ENCODE measurements at places on chromosomes 4 and X.

GRCh38 chr4:85783483-85783882 is 308.5 kb downstream of the ARHGAP24 start:
- no peak overlapping the region for H3K27ac ChIP-seq
- H3K27me3 ChIP-seq = peaks cover 3% of the 10 kb centered on the region
- no peak for DNase-seq
- no peaks in the 10 kb centered on the region for H3K36me3 ChIP-seq
- no peak overlapping the region for H3K4me3 ChIP-seq

DNA sequence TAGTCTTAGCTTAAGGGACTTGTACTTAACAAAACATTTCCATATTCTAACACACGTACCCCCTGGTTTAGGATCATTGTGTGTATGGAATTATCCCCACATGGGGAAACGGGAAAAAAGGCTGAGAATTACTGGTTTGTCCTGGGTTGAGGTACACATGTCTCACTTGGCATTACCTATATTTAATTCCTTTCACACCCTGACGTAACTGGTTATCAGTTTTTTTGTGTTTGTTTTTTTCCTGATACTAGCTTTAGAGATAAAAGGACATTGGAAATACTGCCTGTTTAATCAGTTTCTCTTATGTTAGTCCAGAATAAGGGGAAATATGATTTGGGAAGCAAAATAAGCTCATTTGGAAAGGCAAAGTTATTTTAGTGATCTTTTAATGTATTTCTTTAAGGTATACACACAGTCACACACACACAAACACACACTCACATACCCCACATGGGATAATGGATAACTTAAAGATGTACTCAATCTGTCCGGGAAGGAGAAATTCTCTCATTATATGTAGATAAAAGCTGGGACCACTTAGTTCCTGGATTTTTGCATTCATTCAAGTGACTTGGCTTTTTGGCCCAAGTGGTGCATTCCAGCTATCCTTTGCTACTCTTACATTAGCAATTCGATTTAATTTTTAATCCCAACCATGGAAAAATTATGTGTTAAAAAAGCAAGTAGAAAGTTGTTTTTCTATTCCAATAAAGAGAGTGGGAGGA is 13.0 kb downstream of the SEPTIN11 start:
- peaks cover 8% of the 10 kb centered on the region for H3K36me3 ChIP-seq
- H3K27me3 ChIP-seq = peaks cover 5% of the 10 kb centered on the region
- H3K4me1 ChIP-seq = peaks cover 21% of the 10 kb centered on the region
- H3K4me3 ChIP-seq = no peak overlapping the region

DNA sequence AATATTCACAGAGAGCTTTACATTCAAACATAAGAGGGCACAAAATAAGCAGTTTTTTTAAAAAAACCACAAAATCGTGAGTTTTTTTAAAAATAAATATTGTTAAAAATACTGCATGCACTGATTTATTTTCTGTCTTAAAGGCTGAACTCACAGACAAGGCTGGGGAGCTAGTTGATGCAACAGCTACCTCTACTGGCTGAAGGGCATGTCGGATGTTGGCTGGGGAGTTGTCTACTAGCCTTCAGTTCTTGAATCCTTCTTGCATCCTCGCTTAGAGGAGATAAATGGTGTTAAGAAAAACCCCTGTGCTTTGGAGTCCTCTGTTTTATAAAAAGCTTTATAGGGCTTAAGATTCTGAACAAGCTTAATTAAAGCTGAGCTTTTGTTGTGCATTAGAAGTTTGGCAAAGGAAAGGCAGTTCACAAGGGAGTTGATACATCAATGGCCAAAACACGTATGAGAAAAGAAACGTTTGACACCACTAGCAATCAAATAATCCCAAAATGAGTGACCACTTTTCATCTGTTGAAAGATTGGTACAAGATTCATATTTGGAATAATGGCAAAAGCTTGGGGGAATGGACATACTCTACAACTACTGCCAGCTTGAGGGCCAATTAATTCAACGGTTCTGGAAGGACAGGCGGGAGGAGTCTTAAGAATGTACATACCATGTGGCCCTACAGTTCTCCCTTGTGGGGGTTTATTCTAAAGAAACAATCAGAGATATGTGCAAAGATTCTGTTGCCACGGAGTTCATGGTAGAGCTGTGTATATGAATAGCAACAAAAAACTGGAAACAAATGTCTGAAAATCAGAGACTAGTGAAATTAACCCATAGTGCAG is 94.7 kb downstream of the SEL1L3 start:
- H3K27ac ChIP-seq = no peak overlapping the region
- H3K4me3 ChIP-seq = no peak overlapping the region
- peaks cover 6% of the 10 kb centered on the region for H3K27me3 ChIP-seq
- H3K36me3 ChIP-seq = peaks cover 40% of the 10 kb centered on the region
- no peaks in the 10 kb centered on the region for H3K4me1 ChIP-seq
- DNase-seq = peak; percentile 58

- H3K36me3 ChIP-seq = no peaks in the 10 kb centered on the region
- no peaks in the 10 kb centered on the region for H3K27me3 ChIP-seq
- H3K27ac ChIP-seq = no peak overlapping the region
- H3K4me3 ChIP-seq = no peak overlapping the region
Observed at GRCh38 chr4:85399270-85399669, 75.7 kb upstream of the ARHGAP24 start.

- no peak overlapping the region for H3K4me3 ChIP-seq
- H3K27ac ChIP-seq = peak overlapping the region; percentile 75
- peaks cover 3% of the 10 kb centered on the region for H3K27me3 ChIP-seq
- no peaks in the 10 kb centered on the region for H3K4me1 ChIP-seq
- no peak for DNase-seq
Observed at GRCh38 chr4:1233641-1234308, 15.2 kb downstream of the CTBP1 start.

- no peak for DNase-seq
- peaks cover 13% of the 10 kb centered on the region for H3K4me1 ChIP-seq
- H3K27me3 ChIP-seq = no peaks in the 10 kb centered on the region
- H3K27ac ChIP-seq = no peak overlapping the region
- no peak overlapping the region for H3K4me3 ChIP-seq
Observed at GRCh38 chr4:40940317-40940741, 190.6 kb downstream of the NSUN7 start.

DNA sequence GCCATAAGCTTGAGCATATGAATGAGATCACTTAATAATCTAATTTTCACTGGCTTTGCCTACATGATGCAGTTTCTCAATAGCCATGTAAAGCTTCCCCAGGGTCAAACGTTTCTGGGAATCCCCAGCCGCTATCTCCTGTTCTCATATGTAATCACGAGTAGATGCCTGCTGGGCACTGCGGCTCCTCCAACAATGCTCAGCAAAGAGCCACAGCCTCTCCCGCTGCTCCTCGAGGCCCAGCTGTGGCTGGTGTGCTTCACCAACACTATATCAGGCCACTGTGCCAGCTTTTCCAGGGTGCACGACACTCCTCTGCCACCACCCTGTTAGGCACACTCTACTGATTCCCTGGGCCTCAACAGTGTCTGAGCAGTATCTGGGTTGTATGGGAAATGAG is 78.3 kb upstream of the RASGEF1B start:
- DNase-seq = no peak
- peaks cover 7% of the 10 kb centered on the region for H3K4me1 ChIP-seq
- H3K4me3 ChIP-seq = no peak overlapping the region

- DNase-seq = no peak
- H3K36me3 ChIP-seq = no peaks in the 10 kb centered on the region
- H3K4me1 ChIP-seq = peaks cover 3% of the 10 kb centered on the region
- no peaks in the 10 kb centered on the region for H3K27me3 ChIP-seq
- no peak overlapping the region for H3K4me3 ChIP-seq
Observed at GRCh38 chr4:67052814-67053675, 492.3 kb downstream of the CENPC start.

GRCh38 chr4:123443401-123444289 is 47.0 kb downstream of the SPRY1 start:
- peaks cover 22% of the 10 kb centered on the region for H3K4me1 ChIP-seq
- peaks cover 2% of the 10 kb centered on the region for H3K27me3 ChIP-seq
- no peaks in the 10 kb centered on the region for H3K36me3 ChIP-seq
- H3K4me3 ChIP-seq = peak overlapping the region; percentile 72
- peak overlapping the region; percentile 88 for H3K27ac ChIP-seq

DNA sequence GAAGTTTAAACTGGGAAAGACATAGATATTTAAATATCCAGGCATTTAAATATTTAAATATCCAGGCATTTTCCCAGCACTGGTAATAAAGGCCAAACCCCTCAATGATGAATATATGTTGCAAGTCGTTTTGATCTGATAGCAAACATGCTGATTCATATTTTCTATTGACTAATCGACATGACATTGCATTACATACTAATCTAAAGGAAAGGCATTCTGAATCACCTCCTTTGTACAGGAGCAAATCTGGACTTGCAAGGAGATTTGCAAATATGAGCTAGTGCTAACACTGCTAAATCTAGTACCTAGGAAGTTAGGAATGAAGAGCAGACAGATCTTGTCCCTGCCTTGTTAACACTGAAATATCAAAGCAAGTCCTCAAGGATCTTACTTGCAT is 207.3 kb downstream of the SLC7A11 start:
- H3K4me1 ChIP-seq = peaks cover 4% of the 10 kb centered on the region
- DNase-seq = no peak
